ENCODE measurements at places on chromosomes 3 and 15.

DNA sequence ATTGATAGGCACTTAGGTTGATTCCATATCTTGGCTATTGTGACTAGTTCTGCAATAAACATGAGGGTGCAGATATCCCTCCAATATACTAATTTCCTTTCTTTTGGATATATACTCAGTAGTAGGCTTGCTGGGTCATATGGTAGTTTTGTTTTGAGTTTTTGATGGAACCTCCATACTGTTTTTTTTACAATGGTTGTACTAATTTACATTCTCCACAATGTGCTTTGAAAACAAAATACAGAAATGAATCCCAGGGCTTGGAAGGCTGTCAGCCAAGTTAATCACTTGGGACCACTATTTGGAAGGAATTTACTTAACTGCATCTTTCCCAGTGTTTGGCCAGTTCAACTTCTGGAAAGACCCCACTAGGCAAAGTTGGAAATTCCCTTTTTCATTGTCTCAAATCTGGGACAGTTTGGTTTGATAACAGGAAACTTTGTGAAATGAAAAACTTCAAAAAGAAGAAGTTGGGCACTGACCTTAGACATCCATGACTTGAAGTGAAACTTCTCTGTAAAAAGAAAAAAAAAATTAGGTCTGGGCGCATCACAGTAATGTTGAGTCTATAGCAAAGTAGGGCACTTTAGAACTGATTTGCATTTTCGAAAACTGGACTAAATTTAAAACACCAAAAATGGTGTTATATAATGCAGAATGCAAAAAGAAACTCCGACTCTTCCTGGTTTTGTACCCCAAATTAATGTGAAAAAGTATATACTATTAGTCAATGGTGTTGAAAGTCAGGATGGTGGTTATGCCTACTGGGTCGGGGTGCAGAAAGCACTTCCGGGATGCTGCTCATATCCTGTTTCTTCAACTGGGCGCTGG lies 6.0 kb downstream of the CTSH start:
- no peak for DNase-seq

DNA sequence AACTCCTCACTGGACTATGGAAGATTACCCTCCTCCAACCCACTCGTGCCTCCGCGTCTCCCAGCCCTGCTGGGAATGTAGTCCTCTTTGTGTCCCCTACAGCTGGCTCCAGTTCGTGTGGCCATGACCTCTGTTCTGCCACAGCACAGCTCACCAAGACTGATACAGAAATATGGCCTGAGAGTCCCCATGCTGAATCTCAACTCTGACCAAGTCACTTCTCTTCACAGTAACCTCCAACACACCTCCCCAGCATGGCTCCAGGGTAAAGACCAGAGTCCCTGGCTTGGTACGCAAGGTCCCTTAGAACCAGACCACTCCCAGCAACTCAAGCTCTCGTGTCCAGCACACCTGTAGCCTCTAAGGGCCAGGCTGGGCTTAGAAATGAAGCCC lies 2.3 kb upstream of the COL7A1 start:
- no peak for DNase-seq

DNA sequence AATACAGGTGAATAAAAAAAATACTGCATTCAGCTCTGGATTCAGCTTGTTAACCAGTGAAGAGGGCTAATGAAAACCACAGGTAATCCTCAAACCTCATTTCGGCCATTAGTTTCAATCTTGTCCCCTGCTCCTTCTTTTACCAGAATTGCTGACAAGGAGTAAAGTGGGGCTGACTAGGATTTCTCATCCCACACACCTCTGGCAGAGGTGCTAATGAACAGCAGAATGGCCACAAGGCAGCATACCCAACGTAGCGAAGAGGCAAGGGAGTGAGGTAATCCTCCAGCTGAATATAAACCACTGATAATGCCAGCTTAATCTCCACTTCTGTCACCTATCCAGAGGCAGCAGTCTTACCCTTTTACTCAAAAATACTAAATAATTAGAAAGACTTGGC lies 248.8 kb upstream of the CDIN1 start:
- no peak for DNase-seq

DNA sequence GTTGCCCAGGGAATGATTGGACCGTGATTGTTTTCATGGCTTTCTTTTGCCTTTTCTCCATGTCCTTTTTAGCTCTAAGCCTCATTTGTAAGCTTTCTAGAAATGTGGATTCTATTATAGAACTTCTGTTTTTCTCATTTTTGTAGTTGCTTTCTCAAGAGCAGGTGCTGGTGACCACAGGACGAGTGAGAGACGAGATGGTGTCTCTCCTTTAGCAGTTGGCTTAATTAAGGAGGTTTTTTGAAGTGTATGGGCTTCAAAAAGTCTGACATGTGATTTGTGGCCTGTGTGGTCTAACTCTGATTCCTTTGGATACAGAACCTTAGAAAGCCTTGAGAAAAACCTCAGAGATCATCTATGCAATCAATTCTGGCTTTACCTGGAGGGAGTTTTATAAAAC lies 292.8 kb downstream of the LPP start:
- no peak for DNase-seq

- DNase-seq, result no peak
Observed at GRCh38 chr3:141060327-141060726, 9.2 kb downstream of the SPSB4 start.

DNA sequence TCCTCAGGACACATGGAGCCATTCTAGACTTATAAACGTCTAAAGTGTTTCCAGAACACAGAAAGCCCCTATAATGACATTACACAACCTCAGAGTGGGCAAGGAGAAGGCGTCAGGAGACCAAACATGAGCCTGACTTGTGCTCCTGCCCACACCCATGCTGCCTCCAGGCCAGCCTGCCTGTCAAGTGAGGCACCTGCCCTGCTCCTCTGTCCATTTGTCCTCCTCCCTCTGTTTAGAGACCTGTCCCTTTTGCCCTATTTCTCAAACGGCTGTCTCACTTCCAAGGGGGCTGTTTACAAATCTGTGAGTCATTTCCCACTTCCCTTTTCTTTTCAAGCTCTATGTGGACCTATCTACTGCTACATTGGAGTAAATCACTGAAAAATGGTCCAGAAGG lies 21.0 kb downstream of the ZDHHC3 start:
- DNase-seq, result no peak

DNA sequence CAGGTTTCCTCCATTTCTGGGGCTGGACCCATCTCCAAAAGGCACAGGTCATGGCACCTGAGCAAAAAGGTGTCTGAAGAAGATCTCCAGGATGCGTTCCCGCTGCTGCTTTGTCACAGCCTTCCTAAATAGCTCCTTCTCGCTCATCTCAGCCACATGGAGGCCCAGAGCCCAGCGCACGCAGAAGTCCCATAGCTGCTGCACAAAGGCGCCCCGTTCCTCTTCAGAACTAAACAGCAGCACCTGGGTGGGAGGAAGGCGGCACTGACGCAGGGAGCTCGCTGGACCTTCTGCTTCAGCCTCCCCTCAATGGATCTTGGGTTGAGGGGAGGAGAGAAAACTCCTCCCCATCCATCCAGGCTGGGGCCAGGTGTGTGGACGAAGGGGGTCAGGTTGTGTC lies 8.4 kb downstream of the DUOX2 start:
- no peak for DNase-seq

DNA sequence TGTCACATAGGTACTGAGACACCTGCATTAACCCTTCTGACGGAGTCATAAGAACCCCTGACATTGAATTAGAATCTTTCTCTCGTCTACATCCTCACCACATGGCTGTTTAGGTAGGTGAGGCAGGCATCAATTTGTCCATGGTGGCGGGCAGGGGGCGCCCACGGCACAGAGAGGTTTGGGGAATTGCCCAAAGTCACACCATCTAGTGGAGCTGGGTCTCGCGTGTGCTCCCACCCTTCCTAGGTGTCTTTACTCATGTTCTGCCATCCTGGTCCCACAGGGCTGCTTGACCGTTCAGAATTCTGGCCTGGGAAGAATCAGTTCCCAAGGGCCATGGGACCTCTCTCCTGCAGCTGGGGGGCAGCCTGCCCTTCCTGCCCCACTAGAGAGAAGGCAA lies 14.7 kb upstream of the DLL4 start:
- DNase-seq, result no peak

GRCh38 chr3:67198374-67198773 lies 200.3 kb downstream of the KBTBD8 start:
- no peak for DNase-seq

DNA sequence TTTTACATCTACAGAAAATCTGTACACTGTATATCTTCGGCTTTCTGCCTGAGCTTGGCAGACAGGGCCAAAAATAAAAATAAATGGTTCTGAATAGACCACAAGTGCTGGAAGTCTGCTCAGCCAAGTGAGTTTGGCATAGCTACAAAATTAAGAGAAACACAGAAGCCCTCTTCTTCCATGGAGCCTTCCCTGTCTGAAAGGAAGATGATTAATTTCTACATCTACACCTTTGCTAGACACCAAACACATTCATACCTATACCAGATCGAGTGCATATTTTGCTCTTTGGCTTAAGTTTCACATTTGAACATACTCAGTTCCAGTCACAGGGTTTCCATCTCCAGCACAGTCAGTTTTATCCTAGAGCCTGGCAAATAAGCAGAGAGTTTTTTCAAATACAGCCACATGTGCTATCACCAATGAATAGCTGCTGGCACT lies 224.6 kb downstream of the GREM1 start:
- no peak for DNase-seq

DNA sequence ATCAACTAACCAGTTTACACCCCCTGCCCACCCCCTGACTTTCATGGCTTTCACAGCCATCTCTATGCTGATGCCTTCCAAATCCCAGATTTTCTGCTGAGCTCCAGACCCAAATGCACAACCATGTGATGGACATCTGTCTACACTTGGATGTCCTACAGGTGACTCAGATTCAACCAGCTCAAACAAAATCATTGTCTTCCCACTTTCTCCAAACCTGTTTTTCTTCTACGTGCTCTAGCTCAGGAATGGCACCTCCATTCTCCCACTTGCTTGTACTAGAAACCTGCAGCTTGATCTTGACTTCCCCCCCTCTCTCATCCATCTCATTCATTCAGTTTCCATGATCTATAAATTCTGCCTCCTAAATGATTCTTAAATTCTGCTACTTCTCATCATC lies 34.1 kb upstream of the RARRES1 start:
- DNase-seq, result no peak

- DNase-seq, result no peak
Observed at GRCh38 chr3:190892395-190892902, 30.0 kb upstream of the GMNC start.

GRCh38 chr3:19264424-19264823 lies 116.1 kb downstream of the KCNH8 start:
- DNase-seq, result no peak

DNA sequence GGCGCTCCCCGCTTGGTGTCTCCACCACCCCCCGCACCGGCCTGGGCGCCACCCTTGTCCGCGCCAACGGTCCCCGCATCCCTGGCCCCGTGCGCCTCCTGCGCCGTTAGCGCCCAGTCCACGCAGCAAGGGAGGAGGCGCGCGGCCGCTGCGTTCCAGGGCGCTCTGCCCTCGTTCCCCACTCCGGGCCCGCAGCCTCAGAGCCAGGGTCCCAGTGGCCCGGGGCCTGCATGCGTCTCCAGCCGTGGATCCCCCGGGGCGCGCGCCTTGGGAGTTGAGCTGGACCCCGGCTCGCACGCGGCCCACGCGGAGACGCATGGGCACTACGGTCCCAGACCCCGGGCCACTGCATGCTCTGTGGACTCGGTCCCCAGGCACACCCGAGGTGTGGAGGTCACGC lies 7.4 kb upstream of the ITPKA start:
- no peak for DNase-seq

GRCh38 chr3:138949445-138950005 lies 2.5 kb downstream of the FOXL2NB start:
- DNase-seq, result no peak

DNA sequence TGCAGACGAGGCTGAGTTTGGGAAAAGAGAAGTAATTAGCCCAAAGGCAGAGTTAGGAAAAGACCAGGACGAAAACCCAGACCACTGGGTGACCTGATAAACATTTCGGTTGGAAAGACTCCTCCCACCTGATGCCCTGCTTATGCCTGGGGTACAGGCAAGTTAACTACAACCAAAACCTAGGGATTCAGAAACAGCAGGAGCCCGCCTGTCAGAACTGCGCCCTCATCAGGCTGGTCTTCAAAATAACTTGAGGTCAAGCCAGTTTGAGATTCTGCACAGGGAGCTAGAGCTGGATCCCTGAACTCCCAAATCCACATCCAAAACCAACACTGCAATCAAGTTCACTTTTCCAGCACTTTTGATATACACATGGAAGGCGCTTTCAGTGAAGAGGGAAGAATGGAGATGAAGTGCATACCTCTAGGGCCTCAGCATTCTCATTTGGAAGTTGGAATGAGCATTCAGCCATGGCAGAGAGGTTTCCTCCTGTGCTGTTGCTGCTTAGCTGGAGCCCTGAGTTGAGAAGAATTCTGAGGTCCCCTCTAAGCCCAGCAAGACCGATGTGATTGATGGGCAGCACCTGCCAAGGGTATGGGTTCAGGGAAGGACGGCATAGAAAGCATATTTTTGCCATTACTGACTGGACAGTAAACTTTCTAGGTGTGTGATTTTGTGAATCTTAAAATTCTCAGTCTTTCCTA lies 11.6 kb downstream of the TSEN2 start:
- no peak for DNase-seq

- DNase-seq, result no peak
Observed at GRCh38 chr3:102525624-102526023, 90.8 kb downstream of the ZPLD1 start.

GRCh38 chr3:179244878-179245277 lies 6.0 kb downstream of the KCNMB3 start:
- no peak for DNase-seq

DNA sequence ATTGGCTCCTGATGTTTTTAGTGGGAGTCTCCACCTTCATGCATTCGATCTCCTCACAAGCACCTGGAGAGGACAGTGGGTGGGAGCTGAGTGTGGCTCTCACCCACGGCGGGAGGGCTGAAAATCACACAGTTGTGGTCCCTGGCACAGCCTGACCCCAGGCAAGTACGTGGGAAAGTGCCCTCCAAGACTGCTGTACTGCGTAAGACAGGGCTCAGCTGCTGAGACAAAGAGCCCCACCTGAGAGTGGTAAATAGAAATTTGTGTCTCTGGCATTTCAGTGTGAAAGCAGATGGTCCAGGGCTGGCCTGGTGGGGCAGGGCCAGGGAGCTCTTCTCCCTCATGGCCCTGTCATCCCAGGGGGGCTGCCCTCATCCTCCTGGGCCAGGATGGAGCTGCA lies 77.4 kb upstream of the IQSEC1 start:
- no peak for DNase-seq

- DNase-seq, result no peak
Observed at GRCh38 chr3:13072600-13073325, 466 bp downstream of the IQSEC1 start.

- DNase-seq, result no peak
Observed at GRCh38 chr15:98412852-98413251, 235.5 kb upstream of the IGF1R start.

DNA sequence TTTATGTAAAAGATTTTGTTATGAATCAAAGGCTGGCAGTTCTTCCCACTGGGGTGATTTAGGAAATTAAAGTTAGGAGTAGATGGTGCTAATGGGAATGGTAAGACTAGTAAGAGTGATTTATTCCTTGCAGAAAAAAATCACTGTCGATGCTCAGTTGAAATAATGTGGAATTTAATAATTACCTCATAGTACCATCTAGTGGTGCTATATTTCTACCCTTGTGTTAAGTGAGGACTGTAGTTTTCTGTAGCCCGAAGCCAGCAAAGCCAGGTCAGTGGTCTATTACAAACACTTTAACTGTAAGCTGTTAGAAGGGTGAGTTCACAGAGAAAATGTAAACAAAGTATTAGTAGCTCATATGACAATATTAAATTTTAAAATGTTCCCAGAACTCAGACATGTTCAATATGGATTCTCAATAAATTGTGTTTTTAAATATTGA lies 39.5 kb upstream of the GOLGA8J start:
- no peak for DNase-seq

- DNase-seq, result no peak
Observed at GRCh38 chr15:96366526-96366877, 36.0 kb downstream of the NR2F2 start.
